ENCODE measurements at places on chromosomes 4 and X.

GRCh38 chr4:37528166-37528885, 157.8 kb downstream of the RELL1 start:
- H3K4me1 ChIP-seq, result no peaks in the 10 kb centered on the region
- H3K36me3 ChIP-seq, result no peaks in the 10 kb centered on the region
- no peaks in the 10 kb centered on the region for H3K27me3 ChIP-seq
- no peak overlapping the region for H3K27ac ChIP-seq

- no peaks in the 10 kb centered on the region for H3K36me3 ChIP-seq
- no peaks in the 10 kb centered on the region for H3K27me3 ChIP-seq
- DNase-seq, result no peak
- H3K27ac ChIP-seq, result no peak overlapping the region
Measured at GRCh38 chr4:7687796-7688195, 251.9 kb downstream of the AFAP1 start.

GRCh38 chr4:65737672-65738071, 67.4 kb upstream of the EPHA5 start:
- DNase-seq, result no peak
- H3K4me3 ChIP-seq, result no peak overlapping the region
- H3K27ac ChIP-seq, result no peak overlapping the region
- H3K4me1 ChIP-seq, result no peaks in the 10 kb centered on the region

DNA sequence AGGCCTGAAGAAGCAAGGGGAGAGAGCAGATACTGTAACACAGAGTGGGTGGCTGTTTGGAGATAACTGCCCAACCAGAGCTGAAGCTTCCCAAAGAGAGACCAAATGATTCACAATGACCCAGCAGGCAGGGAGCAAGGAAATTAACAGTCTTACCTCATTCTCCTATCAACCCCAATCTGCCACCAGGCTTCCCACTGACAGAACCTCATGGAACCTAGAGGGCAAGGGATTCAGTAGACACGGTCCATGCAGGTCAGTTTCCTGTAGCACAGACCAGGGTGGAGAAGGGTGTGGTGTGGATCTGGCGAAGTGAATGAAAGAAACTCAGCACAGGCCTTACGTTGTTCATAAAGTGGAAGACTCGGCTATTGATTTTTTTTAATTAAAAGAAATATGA, 60.7 kb upstream of the ALB start:
- no peak for DNase-seq
- no peaks in the 10 kb centered on the region for H3K36me3 ChIP-seq
- H3K4me3 ChIP-seq, result no peak overlapping the region
- H3K4me1 ChIP-seq, result no peaks in the 10 kb centered on the region

- H3K27ac ChIP-seq, result no peak overlapping the region
- DNase-seq, result no peak
- no peaks in the 10 kb centered on the region for H3K27me3 ChIP-seq
- no peaks in the 10 kb centered on the region for H3K36me3 ChIP-seq
Measured at GRCh38 chr4:103451341-103451740, 253.2 kb upstream of the CENPE start.

DNA sequence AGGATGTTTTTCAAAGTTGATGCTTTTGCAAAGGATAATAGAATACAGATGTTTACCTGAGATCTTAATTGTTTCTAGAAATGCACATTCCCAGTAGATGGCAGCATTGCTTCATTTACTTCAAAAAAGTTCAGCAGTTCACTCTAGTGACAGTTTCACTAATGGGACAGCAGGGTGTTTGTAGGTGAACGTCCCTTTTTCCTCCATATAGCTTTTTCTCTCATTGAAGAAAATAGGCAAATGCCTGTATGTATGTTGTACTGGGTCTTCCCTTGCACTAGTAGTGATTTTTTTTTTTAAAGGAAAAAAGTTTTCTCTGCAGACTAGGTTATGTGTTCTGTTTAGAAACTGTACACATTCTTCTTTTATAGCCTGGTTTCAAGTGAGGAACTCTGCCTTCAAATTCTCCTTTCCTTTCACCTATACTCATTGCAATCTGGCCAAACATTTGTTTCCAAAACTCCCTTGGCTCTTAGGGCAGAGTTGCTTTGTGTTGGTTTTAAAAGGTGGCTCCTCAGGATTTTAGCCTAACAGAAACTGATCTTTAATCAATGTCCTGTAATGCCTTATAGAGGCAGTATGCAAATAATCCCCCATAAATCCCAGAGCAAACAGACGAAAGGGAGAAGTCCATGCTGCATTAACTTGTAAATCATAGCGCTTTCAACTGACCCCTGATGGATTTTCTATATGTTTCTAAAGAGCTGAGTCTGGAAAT, 86.3 kb downstream of the EGF start:
- no peak for DNase-seq
- H3K4me1 ChIP-seq, result no peaks in the 10 kb centered on the region
- H3K4me3 ChIP-seq, result no peak overlapping the region
- no peak overlapping the region for H3K27ac ChIP-seq
- H3K36me3 ChIP-seq, result no peaks in the 10 kb centered on the region

- H3K27me3 ChIP-seq, result no peaks in the 10 kb centered on the region
- H3K4me3 ChIP-seq, result no peak overlapping the region
- DNase-seq, result no peak
- no peak overlapping the region for H3K27ac ChIP-seq
Measured at GRCh38 chr4:119268466-119268865, 53.5 kb downstream of the FABP2 start.

GRCh38 chrX:135973025-135973547, 702 bp downstream of the MMGT1 start:
- peaks cover 4% of the 10 kb centered on the region for H3K4me1 ChIP-seq
- H3K4me3 ChIP-seq, result peak overlapping the region; percentile 83
- no peaks in the 10 kb centered on the region for H3K27me3 ChIP-seq
- H3K27ac ChIP-seq, result peak overlapping the region; percentile 90
- DNase-seq, result no peak

GRCh38 chr4:101669138-101669831, 121.2 kb upstream of the BANK1 start:
- no peak for DNase-seq
- H3K27me3 ChIP-seq, result no peaks in the 10 kb centered on the region
- no peak overlapping the region for H3K4me3 ChIP-seq
- no peak overlapping the region for H3K27ac ChIP-seq

- H3K27ac ChIP-seq, result no peak overlapping the region
- no peaks in the 10 kb centered on the region for H3K4me1 ChIP-seq
- no peaks in the 10 kb centered on the region for H3K27me3 ChIP-seq
- no peak overlapping the region for H3K4me3 ChIP-seq
Measured at GRCh38 chrX:40843643-40844042, 108.3 kb upstream of the MED14 start.

Data from effector memory CD4-positive, alpha-beta T cell (primary cell).